ENCODE measurements at places on chromosomes 3 and 15. TPM values are rescaled to one million over a fixed set of nuclear protein-coding genes. Genes with fewer than 3 reads are reported as not detected.

Gene MAGEF1
- 5.3 TPM for total RNA-seq

Gene LSAMP
- not detected for total RNA-seq

Gene ATP2C1
- 211 TPM for total RNA-seq

Gene CEMIP
- total RNA-seq = 0.32 TPM

Gene ACSBG1
- total RNA-seq = not detected

Gene MTHFS
- 9.2 TPM for total RNA-seq

Gene GP9
- total RNA-seq = not detected

Gene MAP3K13
- total RNA-seq = 7.6 TPM

Measured in bladder microvascular endothelial cell (primary cell).